Calu3 (cell line): ENCODE measurements at places on chromosomes 11 and 22. TPM values are rescaled to one million over a fixed set of nuclear protein-coding genes. Genes with fewer than 3 reads are reported as not detected.

Gene OR4C11
- total RNA-seq: not detected in 2 replicates

Gene TMPRSS13
- total RNA-seq: 1.4 and 2.3 TPM in 2 replicates

Gene DDX25
- total RNA-seq: not detected in 2 replicates

GRCh38 chr22:47119181-47119580, 356.7 kb downstream of the TBC1D22A start:
- DNase-seq: no peak

DNA sequence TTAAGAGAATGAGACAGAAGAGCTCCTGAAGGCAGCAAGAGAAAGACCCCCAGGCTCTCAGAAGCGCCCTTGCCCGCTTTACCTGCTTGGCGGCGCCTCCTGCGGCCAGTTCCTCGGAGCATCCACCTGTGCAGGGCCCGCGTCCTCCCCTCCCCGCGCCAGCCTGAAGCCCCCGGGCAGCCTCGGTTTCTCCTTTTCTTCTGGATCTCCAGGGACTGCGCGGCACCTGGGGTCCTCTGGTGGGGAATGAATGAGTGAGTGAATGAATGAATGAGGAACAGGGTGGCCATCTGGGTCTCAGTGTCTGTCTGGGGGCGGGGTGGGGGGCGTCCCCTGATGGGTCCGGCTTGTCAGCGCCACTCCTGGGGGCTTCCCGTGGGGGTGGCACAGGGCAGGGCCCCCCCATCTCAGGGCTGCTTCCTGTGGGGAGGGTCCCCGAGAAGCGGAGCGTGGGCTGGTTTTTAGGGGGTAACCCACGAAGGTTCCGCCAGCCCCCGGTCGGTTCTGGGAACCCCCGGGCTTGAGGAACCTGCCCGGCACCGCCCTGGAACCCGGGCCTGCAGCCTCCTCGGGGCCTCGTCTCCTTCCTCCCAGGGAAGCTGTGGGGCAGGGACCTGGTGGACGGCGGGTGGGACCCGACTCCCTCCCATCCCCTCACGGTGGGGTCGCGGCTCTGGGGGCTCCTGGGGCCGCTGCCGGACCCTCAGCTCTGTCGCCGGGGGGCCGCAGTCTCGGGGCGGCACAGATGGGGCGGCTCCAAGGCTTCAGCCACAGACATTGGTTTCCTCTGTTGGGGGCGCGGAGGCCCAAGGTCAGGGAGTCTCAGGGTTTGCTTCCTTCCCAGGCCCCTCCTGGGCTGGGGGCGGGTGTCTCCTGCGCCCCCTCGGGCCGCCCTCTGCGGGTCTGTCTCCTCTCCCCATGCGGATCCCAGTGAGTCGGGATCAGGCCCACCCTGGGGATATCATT, 8.3 kb upstream of the KRTAP5-7 start:
- DNase-seq: no peak

GRCh38 chr22:40300884-40301672, 45.2 kb upstream of the ADSL start:
- DNase-seq: no peak

DNA sequence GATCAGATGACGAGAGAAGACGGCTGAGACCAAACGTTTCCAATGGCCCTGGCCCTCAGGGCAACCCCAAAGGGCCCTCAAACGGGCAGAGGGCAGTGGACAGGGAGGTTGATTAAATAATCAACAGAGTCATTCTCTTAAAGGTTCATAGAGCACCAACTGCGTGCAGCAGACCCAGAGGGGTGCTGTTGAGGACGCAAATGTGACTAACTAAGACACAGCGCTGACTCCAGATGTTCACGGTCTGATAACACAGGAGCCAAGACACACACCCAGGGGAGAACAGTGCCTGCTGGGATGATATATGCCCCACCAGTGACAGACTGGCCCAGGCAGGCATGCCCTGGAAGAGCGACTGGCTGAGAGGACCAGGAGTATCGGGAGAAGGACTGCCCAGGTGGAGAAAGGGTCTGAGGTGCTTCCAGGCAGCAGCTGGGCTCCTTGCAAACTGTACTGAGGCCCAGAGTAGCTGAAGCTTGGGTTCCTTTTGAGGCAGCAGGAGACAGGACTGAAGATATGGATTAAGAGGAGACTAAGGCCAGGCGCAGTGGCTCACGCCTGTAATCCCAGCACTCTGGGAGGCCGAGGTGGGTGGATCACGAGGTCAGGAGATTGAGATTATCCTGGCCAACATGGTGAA, 7.7 kb downstream of the VWCE start:
- DNase-seq: no peak

GRCh38 chr11:64643920-64644646, 53.1 kb downstream of the SLC22A12 start:
- DNase-seq: no peak

GRCh38 chr11:87263979-87264378, 226.2 kb downstream of the TMEM135 start:
- DNase-seq: no peak

GRCh38 chr22:21446128-21446826, 20.9 kb upstream of the TMEM191C start:
- DNase-seq: no peak

Gene OLFML1
- not detected in 2 replicates for total RNA-seq

DNA sequence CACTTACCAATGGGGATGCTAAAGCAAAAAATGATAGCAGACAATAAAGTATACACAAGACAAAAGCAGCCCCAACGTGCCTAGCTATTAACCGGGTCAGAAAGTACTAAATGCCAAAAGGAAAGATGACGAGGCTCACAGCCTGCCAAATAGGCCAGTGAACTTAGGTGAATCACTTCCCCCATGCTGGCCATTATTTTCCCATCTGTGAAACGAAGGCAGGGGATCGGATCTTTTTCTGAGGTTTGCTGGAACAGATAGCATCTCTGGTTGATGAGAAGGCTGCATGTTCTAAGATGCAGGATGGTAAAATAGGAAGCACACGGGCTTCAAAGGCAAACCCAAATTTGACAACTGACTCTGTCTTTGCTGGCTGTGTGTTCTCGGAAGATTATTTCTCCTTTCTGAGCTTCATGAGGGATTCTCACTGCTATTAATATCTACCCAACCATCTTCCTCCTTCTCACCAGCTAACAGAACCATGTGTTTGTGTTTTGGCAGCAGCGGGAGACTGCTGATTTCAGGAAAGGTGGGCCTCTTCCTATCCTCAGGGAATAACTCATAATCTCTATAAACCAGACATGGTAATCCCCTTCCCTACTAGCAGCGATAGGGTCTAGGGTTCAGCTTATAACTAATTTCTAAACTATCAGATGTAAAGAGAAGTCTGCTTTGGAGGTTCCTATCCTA, 390.7 kb downstream of the LARGE1 start:
- DNase-seq: no peak

DNA sequence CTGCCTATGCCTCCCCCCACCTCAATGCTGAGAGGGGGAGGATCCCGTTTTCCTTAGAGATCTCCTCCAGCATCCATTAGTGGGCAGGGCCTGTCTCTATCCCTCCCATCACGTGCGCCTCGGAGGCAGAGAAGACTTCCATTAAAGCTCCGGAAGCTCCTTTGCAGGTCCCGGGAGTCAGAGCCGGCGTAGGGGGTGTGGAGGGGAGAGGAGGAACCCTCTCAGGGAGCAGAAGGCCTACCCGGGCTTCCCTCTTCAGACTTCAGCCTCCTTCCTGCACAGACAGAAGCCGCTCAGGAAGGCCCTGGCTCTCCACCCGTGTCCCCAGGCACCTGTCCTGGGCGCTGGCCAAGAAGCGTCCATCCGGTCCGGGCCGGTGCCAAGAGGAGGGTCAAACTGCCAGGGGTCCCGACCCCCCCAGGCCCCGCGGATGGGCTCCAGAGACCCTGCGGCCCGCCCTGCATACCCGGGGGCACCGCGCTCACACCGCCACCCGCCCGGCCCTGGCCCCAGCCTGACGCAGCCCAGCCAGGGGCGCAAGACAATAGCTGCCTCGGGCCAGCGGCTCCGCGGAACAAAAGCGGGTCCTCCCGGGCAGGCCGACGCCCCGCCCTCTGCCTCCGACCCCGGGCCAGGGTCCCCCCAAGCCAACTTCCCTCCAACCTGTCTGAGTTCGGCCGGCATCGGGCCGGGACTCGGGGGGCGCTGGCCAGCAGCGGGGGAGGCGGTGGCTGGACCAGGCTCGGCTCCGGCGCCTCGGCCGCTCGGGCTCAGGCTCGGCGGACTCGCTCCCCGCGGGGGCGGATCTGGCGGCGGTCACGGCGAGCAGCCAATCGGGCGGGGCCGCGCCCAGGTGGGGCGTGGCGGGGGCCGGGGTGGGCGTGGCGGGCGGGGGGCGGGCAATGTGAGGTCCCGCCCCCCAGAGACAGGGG, 29.9 kb downstream of the ARVCF start:
- peak; percentile 88 for DNase-seq

Gene BRSK2
- 2.6 and 8.8 TPM in 2 replicates for total RNA-seq

Gene C22orf15
- total RNA-seq: not detected in 2 replicates

GRCh38 chr11:19429108-19429760, 188.5 kb upstream of the E2F8 start:
- no peak for DNase-seq

GRCh38 chr22:48876951-48877350, 950.7 kb downstream of the BRD1 start:
- DNase-seq: no peak
